Left lobe of liver (tissue), 2 donors: ENCODE measurements at places on chromosomes 3 and 15. TPM values are rescaled to one million over a fixed set of nuclear protein-coding genes. Genes with fewer than 3 reads are reported as not detected.

The PLSCR5 gene
- not detected for total RNA-seq

The ZBTB20 gene
- total RNA-seq, result 50.6 TPM

The CD96 gene
- 0.40 TPM for total RNA-seq

DNA sequence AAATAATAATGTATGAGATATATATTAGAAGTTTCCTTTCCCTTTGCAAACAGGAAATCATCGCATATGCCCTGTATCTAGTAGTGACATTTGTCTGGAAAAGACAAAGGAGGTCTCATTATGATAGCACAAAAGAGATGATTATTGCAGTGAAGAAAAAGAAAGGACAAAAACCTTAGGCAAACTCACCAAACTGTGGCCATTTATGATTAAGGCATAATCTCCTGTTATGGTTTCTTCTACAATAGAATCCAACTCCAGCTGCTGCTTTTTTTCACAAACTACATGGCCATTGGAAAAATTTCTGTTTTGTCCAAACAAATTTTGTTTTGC lies 218.2 kb downstream of the ATP8B4 start:
- DNase-seq, result no peak

DNA sequence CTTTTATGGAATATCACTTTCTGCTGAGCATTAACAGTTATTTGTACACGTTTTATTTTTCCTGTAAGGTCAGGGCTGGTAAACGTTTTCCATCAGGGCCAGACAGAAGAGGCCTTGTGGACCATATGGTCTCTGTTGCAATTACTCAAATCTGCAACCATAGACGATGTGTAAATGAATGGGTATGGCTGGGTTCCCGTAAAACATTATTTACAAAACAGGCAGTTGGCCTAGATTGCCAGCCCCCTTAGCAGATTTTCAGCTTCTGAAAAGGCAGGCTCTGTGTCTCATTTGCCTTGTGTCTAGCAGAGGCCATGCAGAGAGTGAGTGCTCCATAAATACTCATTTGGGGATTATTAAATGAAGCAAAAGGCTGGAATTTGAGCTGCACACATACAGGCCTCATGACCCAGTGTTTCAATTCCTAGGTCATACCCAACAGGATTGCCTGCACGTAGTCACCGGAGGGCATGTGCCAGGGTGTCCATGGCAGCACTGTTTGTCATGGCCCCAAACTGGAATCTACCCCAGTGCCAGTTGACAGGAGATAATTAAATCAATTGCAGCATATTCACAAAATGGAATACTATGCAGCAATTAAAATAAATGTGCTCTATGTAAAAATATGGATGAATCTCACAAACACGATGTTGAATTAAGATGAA lies 51.3 kb downstream of the GPD1L start:
- DNase-seq, result no peak

GRCh38 chr3:111277226-111277625 lies 205.6 kb downstream of the NECTIN3 start:
- no peak for DNase-seq

DNA sequence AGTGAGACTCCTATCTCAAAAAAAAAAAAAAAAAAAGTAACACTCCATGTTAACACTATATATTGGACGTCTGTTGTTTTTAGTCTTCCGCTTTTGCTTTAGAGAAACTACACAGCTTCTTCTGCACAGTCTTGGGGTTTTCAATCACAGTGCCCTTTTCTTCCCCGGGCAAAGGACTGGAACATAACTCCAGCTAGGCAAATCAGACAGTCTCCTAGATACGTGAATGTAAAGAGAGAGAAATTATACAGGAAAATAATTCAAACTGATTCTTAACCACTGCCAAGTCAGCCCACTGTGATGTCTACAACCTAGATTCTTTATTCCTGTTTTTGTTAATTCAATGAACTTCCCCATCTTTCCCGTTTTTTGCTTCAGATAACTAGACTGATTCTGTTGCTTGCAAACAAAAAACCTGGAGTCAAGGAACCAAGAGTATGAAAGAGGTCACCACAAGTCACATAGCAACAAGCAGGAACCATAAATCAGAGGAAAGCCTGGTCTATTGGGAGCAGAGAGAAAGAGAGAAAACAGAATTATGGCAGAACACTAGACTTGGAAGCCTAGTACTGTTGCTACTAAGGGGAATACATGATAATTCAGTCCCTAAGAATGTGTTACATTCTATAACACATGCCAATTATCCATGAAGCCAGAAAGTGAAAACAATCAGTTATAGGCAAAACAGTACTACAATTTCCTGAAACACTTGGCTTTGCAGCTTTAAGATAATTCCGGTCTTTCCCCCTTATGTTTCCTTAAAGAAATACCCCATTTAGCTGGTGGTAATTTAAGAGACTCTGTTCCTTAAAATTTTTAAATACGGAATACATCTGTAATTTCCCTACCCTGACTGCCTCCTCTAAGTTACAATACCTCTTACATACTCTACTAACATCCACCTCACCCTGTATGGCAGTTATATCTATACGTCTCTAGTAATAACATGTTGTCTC lies 63.1 kb downstream of the TBL1XR1 start:
- DNase-seq, result no peak

GRCh38 chr3:155727836-155728235 lies 17.0 kb downstream of the PLCH1 start:
- DNase-seq, result no peak

GRCh38 chr3:192216067-192216466 lies 511.3 kb downstream of the FGF12 start:
- no peak for DNase-seq

GRCh38 chr15:75001310-75001709 lies 5.9 kb downstream of the SCAMP5 start:
- no peak for DNase-seq

DNA sequence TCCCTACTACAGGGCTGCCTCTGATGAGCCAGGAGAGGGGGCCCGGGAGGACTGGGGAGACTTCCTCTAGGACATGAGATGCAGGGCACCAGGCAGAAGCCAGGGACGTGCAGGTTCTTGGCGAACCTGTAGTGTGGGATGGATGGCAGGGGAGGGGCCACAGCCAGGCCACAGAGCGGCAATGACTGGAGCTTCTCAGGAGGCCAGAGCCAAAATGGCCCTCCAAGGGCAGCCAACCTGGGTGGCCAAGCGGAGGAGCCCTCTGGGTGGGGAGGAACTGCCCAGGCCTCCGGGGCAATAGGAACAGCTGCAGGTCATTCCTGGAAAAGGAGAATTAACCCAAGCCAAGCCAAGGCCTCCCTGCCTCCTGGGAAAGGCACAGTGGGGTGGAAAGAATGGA lies 224.5 kb downstream of the XXYLT1 start:
- no peak for DNase-seq
